Heart left ventricle (tissue), 16 donors: ENCODE measurements at places on chromosomes 4 and X.

DNA sequence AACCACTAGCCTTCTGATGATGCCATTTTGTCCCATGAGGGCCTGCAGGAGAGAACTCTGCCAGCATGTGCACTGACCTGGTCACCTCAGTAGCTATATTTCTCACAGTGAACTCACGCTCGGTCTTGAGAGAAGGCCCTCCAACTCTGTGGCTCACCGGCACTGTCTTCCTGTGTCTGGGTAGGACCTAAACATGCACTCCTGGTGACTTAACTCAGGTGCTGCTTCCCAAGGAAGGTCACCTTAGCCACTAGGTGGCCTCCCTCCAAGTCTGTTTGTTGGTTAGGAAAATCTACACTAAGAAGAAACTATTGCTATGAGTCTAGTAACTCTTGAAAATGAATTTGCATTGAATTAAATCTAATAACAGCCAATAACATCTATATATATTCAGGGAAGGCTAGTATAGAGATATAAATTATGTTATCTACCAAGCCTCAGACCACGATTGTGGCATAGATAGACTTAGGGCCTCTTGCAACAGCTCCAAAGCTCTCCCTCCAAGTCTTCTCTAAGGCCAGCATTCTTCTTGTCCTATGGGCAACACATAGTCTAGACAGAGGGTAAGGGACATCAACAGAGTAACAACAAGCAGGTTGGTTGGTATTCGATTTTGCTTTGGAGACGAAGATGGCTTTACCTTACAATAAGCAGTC lies 24.7 kb downstream of the TLR10 start:
- no peak for DNase-seq

DNA sequence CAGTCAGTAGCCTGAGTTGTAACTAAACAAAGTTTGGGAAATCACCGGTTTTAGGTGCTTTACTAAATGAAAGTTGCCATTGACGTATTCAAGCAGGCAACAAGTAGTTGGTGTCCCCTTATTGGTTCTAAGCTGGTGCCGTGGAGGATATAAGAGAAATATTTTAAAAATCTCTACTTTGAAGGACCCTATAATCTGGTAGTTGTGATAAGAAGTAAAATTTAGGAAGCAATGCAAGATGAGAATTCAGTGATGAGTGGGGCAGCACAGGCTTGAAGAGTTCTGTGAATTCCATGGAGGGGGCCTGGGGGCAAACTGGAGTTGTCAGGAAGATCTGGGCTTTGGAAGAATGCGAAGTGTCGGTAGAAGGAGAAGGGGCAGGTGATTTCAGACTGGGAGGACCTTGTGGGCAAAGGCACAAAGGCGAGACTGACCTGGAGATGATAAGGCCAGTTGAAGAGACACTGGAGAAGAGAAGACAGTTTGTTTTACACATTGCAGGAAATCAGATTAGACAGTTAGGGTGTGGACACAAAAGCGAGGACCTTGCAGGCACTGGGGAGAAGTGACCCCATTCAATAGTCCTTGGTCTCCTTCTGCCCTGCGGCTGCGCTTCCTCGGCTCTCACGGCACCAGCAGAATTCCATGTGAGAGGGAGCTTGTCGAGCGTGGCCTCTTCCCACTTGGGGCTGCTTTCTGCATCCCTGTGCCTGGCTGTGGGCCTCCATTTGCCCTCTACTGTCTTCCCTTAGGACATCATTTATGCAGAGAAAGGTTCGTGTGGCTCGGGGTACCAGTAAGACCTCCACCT lies 1.3 kb downstream of the RHOH start:
- no peak for DNase-seq

DNA sequence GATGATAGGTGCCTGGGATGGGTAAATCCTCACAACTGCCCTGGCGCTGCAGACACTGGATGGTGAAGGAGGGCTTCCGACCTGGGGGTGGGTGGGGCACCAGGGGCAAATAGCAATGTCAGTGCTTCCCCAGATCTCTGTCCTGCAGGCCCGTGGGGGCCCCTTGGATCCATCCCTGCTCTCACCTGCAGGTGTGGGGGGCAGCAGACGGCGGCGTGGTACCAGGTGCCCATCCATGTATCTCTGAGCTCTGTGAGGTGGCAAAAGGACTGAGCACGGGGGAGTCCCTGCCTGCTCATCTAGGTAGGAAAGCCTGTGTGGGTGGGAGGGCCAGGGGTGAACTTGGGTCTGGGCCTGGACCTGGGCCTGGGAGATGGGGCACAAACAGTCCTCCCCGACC lies 6.5 kb upstream of the SYP start:
- no peak for DNase-seq

GRCh38 chr4:62461961-62462360 lies 1261.8 kb downstream of the ADGRL3 start:
- DNase-seq, result no peak

- no peak for DNase-seq
These were observed 130.9 kb downstream of the TTC29 start for GRCh38 chr4:146814750-146815149.
